ENCODE measurements at places on chromosomes 16 and 17.

- DNase-seq = peak; percentile 86
These were observed 45.8 kb downstream of the AKAP1 start for GRCh38 chr17:57130708-57131461.

DNA sequence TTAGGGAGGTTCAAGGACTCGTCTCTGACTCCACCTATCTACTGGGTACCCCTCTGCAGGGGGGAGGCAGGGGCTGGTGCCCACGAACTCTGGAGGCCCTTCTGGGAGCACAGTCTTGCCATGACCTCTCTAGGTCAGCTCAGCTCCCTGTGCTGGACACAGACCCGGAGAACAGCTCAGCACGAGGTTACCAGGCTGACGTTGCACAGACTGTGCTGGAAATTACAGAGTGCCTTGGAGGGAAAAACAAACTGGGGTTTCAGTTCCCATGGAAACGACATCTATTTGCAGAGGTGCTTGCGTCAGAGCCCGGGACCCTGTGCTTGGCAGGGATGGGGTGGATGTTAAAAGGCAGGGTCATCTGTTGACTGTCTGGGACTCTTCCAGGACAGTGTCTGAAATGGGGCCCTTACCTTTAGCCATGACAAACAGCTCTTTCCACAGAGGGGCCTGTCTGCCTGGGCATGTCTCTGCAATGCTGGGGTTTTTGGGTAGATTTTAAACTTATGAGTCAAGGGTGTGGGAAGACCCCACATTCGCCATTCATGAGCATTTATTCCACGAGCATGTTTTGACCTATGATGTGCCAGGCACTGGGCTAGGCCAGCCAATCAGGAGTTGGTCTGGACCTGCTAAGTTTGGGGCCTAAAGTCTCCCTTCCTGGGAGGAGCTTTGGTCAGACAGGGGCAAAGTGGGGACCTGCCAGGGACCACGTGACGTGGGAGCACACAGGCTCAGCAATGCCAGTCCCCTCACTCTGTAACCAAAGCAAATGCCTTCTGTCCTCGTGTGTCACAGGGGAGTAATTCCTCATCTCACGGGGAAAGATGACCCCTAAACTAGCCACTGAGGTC lies 22.5 kb downstream of the CCR7 start:
- DNase-seq = peak; percentile 62

- DNase-seq = no peak
These were observed 336.6 kb downstream of the TMEM114 start for GRCh38 chr16:8253718-8254117.

- DNase-seq = no peak
These were observed 3.4 kb upstream of the SSH2 start for GRCh38 chr17:29933379-29933778.

DNA sequence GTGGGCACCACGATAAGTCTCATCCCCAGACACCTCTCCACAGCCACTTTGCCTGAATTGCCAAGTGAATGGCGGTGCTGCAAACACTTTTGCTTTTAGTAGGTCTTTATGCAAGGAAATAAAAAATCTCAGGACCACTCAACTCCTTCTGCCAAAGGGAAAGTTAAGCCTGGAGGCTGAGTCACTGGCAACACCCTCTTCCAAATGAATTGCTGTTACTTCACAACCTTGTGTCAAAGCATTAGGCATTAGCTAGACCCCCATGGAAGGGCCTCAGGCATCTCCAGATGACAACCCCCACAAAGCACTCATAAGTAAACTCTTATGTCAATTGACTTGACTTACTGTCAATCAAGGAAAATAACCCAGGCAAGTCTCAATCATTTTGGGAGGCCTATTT lies 43.0 kb downstream of the RNF112 start:
- no peak for DNase-seq

DNA sequence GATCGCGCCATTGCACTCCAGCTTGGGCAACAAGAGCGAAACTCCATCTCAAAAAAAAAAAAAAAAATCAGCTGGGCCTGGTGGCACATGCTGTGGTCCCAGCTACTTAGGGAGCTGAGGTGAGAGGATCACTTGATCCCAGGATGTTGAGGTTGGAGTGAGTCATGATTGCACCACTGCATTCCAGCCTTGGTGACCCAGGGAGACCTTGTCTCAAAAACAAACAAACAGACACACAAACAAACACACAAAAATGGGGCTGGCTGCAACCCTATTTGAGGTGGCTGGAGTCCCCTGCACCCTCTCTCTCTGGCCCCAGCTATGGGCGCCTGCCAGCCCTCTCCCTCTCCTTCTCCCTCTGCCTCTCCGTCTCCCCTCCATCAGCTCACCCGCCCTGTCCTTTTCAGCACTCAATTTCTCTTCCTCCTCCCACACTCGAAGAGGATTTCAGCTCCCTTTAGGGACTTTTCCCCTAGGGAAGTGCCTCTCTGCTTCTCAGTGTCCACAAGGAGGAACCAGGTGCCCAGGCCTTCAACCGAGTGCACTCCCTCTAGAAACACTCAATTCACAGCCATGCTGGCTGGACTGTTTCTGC lies 17.5 kb upstream of the TFAP4 start:
- DNase-seq = no peak

- no peak for DNase-seq
These were observed 15.2 kb downstream of the CDH5 start for GRCh38 chr16:66381585-66382170.

DNA sequence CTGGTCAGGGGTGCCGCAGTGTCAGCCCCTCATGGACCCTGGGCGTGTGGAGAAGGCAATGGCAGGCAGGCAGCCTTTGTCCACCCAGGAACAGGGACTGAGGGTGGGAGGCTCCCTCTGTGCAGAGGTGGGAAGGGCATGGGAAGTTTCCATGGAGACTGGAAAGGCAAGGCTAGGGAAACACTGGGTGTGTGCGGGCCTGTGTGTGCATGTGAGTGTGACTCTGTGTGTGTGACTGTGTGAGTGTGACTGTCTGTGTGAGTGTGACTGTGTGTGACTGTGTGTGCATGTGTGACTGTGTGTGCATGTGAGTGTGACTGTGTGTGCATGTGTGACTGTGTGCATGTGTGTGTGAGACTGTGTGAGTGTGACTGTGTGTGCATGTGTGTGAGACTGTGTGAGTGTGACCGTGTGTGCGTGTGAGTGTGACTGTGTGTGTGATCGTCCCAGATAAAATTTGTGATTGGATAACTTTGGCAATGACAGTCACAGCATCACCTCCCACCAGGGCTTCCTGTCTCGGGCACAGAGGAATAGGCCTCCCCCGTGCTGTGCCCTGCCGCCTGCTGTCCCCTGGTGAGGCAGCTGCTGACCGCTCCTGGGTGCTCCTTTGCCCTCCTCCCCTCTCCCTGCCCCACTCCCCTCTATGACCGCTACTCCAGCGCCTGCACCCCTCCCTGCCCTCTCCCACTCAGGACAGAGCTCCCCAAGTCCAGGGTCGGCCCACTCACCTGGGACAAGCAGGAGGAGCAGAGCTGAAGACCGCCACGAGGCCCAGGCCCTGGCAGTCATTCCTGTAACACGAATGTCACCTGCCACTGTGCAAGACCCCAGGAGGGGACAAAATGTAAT lies 698 bp downstream of the CD300C start:
- DNase-seq = no peak

DNA sequence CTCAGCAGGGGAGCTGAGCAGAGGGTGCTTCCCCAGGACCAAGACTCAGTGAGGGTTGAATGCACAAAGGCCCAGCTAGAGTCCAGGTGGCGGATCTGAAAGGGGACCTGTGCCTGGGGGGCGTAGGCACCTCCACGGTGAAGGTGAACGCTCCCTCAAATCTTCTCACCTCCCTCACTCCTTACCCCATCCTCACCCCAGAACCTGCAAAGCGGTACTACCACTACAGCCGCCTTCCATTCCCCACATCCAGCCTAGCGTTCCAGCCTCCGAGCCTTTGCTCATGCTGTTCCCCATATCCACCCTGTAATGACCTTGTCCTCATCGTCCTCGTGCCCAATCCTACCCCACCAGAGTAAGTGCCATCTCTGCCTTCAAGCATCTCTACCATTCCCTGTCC lies 30.6 kb downstream of the TRPV3 start:
- DNase-seq = no peak

GRCh38 chr17:29433541-29433940 lies 43.4 kb downstream of the TAOK1 start:
- DNase-seq = no peak

DNA sequence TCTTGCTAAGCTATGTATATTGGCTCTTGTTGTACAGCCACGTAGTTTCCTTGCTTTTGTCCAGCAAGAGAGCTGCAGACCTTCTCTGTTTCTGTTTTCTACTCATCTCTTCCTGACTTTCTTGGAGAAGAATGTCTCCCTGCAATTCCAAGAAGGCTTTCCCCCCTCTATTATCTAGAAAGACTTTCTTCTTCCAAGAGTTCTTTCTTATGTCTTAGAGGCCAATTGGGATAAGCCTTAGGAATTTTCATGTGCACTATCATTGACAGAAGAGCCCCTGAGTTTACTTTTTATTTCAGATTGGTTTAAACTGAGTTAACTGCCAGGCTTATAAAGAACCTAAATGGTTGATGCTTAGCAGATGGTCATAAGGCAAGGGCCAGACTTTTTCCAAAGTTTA lies 9.0 kb downstream of the CAPNS2 start:
- DNase-seq = no peak

DNA sequence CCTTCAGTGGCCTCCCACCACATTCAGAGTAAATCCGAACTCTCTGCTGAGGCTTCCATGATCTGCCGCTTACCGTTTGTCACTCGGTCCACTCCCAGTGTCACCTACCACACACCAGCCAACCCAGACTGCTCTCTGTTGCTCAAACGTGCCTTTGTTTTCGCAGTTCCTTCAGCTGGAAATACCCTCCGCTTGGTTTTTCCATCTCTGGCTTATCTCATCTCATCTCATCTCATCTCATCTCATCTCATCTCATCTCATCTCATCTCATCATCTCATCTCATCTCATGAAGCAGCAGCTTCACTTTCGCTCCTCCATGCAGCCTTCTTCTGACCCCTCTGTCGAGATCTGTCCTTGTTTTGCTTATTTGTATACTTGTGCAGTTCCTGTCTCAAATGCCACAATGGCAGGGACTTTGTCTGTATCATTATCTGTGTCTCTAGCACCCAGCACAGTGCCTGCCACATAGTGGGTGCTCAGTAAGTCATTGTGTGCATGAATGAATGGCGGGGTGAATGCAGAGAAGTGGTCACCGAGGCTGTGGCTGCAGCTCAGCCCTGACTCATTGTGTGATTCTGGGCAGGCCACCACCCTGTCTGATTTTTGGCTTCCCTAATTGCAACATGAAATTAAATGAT lies 3.8 kb upstream of the SNX20 start:
- DNase-seq = no peak

GRCh38 chr17:28878981-28879380 lies 18.6 kb downstream of the FLOT2 start:
- DNase-seq = no peak

DNA sequence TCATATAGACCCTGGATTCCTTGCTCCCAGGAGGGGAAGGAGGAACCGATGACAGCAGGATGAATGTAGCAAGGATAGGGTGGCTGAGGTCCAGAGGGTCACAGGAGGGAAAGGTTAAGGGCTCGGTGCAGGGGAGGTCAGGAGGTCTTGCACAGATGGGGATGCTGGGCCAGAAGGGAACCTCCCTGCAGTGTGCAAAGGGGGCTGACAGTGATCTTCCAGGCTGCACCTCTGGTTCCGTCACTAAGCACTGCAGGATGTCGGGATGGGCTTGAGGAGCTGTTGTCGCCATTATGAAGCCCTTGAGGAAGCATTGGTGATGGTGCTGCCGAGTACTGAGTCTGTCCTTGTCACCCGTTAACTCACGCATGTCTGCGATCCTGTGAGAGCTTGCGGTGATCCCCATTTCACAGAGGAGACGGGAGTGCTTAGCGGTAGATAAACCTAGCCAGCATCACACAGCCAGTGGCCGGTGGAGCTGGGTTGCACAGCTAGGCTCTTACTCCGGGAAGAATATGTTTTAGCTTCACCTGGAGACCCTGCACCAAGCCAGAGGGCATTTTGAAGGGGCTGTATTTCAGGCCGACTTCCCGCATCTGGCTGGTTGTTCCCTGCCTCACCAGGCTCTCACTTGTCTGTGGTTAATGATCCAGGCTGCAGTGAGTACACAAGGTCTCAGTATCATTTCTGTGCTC lies 120.4 kb downstream of the SNX29 start:
- DNase-seq = no peak

DNA sequence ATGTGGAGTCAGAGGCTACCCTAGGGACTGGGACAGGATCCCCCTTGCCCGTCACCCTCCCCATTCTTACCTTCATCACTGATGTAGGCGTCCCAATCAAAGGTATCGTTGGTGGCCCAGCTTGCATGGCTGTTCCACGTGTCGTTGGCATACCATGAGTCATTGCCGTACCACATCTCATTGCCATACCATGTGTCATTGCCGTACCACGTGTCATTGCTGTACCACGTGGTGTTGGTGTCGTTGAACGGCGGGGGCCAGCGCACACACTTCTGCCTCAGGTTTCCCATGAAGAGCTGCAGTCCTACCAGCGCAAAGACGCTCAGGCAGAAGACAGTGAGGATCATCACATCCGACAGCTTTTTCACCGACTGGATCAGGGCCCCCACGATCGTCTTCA lies 4.8 kb downstream of the SCN4A start:
- no peak for DNase-seq

DNA sequence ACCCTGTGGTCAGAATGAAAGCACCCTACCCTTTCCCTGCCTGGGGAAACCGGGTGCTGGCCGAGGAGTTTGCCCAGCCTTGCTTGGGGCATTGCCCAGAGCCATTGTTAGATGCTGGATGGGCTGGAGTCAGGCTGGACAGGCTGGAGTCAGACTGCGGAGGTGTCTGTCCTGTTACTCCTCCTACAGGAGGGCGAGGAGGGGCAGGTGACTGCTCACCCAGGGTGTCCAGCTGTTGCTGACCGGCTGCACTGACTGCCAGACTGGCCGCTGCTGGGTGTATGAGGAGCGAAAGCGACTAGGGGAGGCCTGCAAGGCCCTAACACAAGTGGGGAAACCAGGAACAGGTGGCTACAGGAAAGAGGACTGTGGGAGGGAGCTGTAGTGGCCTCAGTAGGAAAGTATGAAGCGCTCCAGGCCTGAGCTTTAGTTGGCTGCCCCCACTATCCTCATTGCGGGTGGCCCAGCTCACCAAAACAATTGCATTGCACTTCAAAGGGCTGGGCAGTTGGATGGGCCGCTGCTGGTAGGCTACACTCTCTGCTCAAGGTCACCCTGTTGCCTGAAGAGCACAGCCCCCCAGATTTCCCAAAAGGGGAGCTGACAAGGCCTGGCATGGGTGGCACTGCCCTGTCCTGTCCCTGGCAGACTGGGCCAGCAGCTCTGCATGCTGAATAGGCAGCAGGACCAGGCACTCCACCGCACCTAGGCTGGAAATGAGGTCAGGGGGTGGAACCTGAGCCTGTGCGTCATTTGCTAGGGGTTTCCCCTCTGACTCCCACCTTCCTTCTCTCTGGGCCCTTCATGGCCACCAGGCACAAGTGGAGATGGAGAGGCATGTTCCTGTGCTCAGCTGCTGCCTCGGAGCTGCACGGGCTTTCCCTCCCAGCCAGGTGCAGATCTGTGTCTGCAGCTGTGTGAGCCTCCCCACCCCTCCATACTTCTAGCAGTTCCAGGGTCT lies 18.4 kb downstream of the LDHD start:
- peak; percentile 77 for DNase-seq

GRCh38 chr17:62588109-62588508 lies 39.4 kb upstream of the MRC2 start:
- no peak for DNase-seq
